Diencephalon (tissue), 1 donor: ENCODE measurements at places on chromosomes 12 and 14. TPM values are rescaled to one million over a fixed set of nuclear protein-coding genes. Genes with fewer than 3 reads are reported as not detected.

Gene IL31
- not detected for total RNA-seq

Gene CLEC4D
- not detected for total RNA-seq

Gene CLEC14A
- 5.3 TPM for total RNA-seq

Gene RD3L
- 1.2 TPM for total RNA-seq

Gene PLEKHG7
- total RNA-seq = not detected

Gene SLC17A8
- 10.1 TPM for total RNA-seq

Gene FIGNL2
- 1.2 TPM for total RNA-seq

Gene GUCY2C
- total RNA-seq = not detected

Gene ATP6V1D
- total RNA-seq = 179 TPM

Gene LHX5
- 4.8 TPM for total RNA-seq

Gene PRH2
- total RNA-seq = 0.92 TPM

Gene FOXA1
- total RNA-seq = 3.7 TPM

Gene DRAM1
- total RNA-seq = 1.2 TPM

Gene HCAR3
- not detected for total RNA-seq

Gene MYRFL
- total RNA-seq = 1.4 TPM

Gene C12orf60
- total RNA-seq = 3.7 TPM

Gene CCDC197
- total RNA-seq = not detected

Gene STON2
- total RNA-seq = 109 TPM

Gene OTOGL
- total RNA-seq = 0.46 TPM

Gene CLECL1
- total RNA-seq = not detected

Gene FCF1
- 20.1 TPM for total RNA-seq

Gene KLHDC1
- 19.8 TPM for total RNA-seq

Gene TMEM179
- 56.7 TPM for total RNA-seq

Gene NEUROD4
- 0.23 TPM for total RNA-seq

Gene BCL2L14
- total RNA-seq = not detected

Gene CPNE6
- 16.8 TPM for total RNA-seq

Gene RTL1
- total RNA-seq = 0.92 TPM

Gene OLR1
- 16.4 TPM for total RNA-seq

Gene PGF
- total RNA-seq = 2.8 TPM
